ENCODE measurements at places on chromosomes 7 and 10.
A peak's percentile ranks its signal among the peaks of the same experiment; 100 is the strongest.

DNA sequence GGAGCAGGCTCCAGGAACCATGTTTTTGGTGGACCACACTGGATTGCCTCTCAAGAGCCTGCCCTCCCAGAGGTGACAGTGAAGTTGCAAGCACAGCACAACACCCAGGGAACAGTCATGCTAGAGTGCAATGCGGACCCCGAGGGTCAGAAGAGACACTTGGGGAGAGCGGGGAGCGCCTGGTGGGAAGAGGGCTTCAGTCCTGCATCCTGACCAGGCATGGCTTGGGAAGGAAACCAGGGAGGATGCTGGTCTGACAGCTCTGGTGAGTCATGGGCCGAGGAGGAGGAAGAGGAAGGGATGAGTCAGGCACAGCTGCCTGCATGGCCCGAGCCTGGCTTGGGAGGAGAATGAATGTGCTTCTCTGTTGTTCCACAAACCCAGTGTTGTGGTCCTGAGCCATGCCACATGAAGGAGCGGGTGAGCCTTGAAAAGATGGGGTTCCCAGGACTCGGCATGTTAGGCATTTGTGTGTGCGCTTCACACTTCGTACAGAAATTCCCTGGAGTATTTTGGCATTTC lies 29.5 kb upstream of the ANKRD2 start:
- peak; percentile 32 for DNase-seq

- DNase-seq: no peak
Measured at GRCh38 chr7:134480730-134481129, 21.8 kb upstream of the AKR1B1 start.

DNA sequence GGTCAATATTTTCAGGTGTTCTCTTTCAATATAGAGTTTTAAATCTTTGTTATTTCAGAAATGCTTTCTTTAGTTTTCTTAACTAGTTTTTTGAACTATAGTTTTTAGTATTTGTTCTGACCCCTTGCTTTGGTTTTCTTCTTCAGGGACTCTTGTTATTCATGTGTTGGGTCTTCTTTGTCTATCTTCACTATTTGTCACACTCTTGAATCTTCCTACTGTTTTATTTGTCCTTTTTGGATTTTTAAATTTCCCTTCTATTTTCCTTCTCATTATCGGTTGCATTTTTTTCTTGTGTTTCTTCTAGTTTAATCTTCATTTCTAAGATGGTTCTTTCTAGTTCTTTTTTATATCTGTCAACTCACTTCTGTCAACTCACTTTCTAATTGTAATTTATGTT lies 37.1 kb upstream of the PRKAG2 start:
- no peak for DNase-seq

DNA sequence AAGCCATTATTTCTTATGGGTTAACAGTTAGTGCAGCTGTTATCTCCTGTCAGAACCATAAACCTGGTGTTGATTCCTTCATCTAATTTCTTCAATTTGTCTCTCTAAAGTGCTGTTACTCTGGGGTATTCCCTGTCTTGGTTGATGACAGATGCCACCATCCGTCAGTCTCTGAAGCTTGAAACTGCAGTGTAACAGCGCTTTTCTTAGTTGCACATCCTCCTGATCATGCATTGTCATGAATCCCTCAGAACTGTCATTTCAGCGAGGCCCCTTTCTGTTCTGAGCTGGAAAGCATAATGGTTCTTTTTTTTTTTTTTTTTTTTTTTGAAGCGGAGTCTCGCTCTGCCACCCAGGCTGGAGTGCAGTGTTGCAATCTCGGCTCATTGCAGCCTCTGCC lies 193.9 kb downstream of the SDK1 start:
- no peak for DNase-seq

GRCh38 chr7:5869691-5870090 lies 10.9 kb upstream of the OCM start:
- DNase-seq: no peak

DNA sequence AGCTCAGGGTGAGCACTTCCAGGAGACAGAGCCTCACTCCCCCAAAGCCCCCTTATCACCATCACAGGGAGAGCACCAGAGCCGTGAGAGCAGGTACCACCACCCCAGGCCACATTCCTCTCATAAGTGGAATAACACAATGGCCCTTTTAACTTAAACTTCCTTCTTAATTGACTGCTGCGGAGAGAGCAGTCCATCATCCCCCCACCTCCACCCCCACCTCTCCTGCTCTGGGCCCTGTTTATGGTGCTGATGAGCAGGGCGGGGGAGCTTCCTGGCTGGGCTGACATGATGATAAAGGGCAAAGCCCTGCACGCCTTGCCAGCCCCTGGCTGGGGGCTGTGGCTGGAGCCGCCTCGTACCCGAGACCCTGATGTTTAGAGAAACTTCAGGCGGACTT lies 81.4 kb upstream of the PODXL start:
- DNase-seq: no peak

DNA sequence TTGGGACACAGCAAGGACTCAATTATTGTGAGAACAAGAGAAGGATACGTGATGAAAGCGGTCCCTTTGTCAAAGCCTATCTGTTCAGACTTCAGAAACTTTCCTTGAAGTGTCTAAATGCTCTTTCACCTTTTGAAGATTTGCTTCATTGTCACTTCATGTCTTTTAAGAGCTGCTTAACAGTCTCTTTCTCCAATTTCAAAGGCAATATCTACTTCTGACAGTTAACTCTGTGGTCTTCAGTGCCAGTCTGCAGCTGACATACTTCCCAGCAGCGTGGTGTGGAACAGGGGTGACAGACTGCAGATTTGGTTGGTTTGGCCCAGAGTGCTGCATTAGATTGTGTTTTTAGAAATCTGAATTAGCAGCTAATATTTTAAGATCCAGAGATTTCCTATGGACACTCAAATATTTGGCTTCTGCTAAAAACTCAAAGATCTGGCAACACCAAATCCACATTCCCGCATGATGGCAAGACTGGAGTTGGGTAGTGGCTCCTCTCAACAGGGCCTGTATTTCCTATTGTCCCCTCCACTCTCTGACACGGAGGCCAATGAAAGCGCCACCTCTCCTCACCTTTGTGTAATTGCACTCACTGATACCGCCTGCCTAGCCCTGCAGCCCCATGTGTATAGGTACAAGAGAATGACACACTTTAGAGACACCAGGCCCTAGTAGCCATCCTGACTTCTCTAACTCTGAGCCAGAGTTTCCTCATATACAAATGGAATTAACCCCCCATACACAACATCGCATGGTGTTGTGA lies 11.5 kb downstream of the SCRN1 start:
- no peak for DNase-seq

DNA sequence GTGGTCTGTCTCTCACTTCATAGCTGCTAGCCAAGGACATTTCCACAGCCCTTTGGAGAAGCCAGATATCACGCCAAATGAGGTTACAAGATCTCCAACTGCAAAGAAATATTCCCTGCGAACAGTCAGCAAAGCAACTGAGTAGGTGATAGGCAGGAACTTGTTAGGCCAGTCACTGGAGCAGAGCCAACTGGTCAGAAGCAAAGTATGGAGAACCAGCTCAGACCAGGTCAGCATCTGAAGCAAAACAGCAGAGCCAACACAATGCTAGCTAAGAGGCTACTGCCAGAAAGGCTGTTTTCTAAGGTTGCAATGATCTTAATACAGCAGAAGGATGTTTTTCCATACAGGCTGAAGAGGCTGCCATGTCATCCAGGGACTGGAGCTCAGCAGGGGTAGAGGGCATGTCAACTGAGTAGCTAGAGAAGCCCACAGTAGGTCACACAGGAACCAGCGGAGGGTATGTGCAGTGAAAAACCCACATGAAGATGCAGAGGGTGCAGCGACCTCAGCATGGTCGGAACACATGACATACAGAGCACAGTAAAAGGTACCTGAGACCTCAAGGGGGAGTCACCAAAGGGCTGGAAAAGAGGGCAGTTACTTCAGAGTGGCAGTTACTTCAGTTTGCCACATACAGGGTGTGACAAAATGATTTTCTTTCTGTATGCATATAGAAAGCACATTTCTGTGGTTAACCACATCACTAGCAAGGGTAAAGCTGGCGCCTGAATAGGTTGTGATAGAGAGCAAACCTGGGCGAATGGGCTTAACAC lies 8.9 kb downstream of the SEC31B start:
- DNase-seq: peak; percentile 56

DNA sequence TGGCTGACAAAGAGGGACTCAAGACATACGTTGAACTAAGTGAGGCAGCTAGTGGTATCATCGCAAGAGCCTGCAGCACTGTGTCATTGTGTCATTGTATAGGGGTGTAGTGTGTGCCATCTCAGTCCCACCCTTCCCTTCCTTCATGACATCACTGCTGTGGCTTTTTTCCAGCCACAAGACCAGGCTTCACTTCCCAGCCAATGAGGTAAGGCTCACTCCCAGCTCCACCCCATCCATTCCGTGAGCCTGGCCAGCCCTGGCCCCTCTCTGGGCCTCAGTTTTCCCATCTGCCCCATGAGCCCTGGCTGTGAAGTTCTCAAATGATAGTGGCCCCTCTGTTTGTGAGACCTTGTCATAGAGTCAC lies 134.3 kb upstream of the ZMIZ1 start:
- no peak for DNase-seq

DNA sequence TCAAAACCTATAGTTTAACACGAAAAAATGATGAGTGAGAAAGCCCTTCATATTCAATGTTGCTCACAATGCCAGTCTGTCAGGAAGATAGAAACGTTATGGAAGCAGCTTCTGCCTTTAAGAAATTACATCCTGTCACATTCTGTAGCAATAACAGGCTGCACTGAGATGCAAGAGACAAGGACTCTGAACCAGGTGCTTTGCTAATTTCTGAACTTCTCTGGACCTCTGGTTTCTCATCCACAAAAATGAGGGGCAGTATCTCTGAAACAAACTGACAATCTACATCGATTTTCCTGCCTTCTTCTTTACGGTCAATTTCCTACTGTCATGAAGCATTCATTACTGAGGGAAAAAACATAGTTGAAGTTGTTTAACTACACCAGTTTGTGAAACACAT lies 234.0 kb downstream of the SNX13 start:
- DNase-seq: no peak
